ENCODE measurements at places on chromosomes 2 and 18.

DNA sequence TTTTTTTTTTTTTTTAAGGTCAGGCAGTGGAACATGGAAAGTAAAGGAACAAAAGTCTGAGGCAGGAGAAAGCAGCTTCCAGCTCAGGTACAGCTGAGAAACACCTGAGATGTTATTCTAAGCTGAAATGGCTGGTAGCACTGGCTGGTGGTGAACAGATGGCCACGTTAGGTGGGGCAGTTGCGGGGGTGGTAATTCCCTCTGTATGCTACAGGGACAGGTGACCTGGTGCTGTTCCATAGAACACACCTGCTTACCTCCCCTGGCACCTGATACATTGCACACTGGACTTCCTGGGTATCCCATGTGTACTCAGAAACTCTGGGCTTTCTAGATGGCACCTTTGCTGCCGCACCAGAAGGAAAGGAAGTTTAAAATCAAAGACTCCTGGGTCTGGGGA, 333.3 kb downstream of the SLC8A1 start:
- no peak for DNase-seq

DNA sequence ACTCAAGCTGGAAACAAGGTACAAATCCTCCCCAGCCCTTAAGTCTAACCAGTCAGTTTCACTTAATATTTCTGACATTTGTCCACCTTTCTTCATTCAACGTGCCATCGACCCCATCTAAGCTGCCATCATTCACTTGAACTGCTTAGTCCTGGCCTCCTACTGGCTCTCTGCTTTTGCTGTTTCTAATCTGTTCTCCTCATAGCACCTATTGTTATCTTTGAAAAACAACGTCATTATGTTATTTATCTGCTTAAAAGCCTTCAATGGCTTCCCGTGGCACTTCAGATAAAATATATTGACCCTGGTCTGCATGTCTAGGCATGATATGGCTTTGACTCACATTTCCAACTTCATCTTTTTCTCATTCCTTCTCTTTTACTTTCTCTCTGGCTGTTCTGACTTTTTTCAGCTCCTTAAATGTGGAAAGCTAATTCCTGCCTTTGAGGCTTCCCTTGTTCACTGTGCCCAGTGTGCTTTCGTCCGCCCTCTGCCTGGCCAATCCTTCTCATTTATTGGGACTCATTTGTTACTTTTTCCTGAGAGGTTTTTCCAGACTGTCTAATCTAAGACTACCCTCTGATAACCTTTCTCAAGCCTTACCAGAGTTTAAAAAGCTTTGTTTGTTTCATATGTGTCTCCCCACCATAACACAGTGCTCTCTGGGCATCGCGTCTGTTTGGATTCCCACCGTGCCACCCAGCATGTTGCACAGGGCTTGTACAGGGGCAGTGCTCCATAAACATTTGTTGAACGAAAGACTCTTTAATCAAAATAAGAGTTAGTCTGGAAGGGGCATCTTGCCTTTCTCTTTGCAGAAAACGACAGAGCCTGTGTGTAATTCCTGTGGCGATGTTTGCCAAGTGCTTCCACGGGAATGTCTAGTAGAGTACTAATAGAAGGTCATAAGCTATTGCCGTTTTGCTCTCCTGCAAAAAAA, 183.9 kb downstream of the FMNL2 start:
- no peak for DNase-seq

GRCh38 chr2:14401873-14402272, 230.6 kb upstream of the LRATD1 start:
- DNase-seq = no peak

- DNase-seq = no peak
Measured at GRCh38 chr2:64260817-64261216, 116.6 kb upstream of the PELI1 start.

- DNase-seq = no peak
Measured at GRCh38 chr2:160345071-160345764, 145.1 kb upstream of the ITGB6 start.

DNA sequence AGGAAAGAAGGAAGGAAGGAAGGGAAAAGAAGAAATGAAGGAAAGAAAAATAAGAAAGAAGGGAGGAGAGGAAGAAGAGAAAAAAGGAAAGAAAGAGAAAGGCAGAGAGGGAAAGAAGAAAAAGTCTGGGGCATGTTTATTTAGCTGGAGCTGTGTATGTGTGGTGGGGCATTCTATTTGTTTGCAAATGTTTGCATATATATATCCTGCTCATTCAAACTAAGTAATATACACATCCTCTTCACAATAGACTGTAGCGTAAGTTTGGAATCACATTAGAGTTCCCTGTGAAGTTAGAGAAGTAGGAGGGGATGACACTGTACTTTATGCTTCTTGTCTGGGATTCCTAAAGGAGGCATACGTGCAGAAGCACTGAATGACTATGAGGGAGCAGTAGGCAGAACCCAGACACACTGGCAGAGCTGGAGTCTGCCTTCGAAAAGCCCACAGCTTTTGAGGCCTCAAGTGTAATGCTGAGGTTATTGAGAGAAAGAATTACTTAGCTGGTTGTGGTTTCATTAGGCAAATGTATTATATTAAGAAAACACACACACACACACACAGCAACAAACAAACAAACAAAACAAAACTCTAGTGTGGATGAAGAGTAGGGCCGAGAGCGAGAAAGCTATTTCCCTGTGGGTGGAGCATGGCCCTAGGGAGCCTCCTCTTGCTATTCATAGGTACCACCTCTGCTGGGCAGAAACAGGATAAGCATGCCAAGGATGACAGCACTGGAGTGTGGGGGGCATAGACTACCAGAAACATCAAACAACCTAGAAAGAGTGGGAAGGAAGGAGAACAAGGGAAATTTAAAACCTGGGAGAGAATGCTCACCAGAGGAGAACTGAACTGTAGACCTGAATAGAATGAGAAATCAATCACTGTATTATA, 905.1 kb upstream of the NXPH2 start:
- no peak for DNase-seq

- DNase-seq = no peak
Measured at GRCh38 chr2:150997702-150998440, 263.8 kb downstream of the RBM43 start.

DNA sequence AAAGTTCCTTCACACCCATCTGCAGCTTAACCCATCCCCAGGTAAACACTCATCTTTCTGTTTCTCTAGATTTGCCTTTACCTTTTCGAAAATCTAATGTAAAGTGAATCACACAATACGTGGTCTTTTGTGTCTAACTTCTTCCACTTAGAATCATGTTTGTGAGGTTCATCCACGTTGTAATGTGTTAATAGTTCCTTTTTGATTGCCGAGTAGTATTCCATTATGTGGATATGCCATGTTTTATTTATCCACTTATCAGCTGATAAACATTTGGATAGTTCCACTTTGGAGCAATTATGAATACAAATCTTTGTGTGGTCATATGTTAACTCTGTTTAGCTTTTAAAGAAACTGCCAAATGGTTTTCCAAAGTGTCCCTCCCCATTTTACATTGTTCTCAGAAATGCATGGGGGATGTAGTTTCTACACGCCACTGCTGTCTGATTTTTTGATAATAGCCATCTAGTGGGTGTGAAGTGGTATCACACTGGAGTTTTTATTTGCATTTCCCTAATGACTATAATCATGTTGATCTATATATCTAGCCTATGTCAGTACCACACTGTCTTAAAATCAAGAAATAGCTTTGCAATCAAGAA, 22.3 kb downstream of the PECR start:
- DNase-seq = no peak

GRCh38 chr18:41645589-41646360, 309.3 kb upstream of the PIK3C3 start:
- DNase-seq = no peak

DNA sequence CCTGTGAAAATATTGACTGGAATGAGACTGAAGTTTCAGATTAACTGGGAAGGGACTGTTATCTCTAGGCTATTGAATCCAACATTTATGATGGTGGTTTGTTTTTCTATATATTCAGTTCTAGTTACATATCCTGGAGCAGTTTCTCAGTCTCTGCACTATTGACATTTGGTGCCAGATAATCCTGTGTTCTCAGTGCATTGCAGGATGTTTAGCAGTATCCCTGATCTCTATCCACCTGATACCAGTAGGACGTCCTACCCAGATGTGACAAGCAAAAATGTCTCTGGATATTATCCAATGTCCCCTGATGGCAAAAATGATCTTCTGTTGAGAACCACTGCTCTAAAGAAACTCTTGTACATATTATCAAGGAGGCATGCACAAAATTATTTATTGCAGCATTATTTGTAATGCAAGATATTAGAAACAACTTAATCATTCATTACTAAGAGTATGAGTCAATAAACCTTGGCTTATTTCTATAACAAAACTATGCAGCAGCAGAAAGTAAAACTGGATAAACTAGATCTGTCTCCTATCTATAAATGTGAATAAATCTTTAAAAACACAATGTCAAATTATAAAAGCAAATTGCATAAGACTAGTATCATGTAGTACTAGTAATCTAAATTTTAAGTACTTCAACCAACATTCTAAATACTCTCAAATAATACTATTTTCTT, 369.3 kb upstream of the RND3 start:
- DNase-seq = peak; percentile 4

DNA sequence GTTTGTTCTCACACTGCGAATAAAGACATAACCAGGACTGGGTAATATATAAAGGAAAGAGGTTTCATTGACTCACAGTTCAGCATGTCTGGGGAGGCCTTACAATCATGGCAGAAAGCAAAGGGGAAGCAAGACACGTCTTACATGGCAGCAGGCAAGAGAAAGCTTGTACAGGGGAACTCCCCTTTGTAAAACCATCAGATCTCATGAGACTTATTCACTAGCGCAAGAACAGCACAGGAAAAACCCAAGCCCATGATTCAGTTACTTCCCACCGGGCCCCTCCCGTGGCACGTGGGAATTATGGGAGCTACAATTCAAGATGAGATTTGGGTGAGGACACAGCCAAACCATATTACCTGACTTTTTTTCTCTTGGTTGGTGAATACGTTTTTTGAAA, 51.3 kb downstream of the TMEM247 start:
- DNase-seq = no peak

- DNase-seq = no peak
Measured at GRCh38 chr2:18096836-18097405, 218.5 kb downstream of the KCNS3 start.

DNA sequence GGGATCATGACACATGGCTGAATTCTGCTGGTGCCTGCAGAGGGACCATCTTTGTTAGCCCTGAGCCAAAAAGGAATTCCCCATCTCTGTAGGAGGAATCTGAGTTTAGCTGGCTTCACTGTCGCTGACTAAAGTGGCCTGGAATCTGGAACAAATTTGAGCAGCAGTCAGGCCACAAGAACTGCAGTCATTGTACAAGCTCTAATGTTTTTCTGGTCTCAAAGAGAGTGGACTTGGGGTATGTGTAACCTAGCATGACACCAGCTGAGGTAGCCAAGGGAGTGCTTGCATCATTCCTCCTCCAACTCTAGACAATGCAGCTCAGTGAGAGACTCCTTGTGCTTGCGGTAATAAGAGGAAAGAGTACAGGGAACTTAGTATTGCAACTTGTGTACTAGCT, 539.1 kb upstream of the LRRTM4 start:
- no peak for DNase-seq

DNA sequence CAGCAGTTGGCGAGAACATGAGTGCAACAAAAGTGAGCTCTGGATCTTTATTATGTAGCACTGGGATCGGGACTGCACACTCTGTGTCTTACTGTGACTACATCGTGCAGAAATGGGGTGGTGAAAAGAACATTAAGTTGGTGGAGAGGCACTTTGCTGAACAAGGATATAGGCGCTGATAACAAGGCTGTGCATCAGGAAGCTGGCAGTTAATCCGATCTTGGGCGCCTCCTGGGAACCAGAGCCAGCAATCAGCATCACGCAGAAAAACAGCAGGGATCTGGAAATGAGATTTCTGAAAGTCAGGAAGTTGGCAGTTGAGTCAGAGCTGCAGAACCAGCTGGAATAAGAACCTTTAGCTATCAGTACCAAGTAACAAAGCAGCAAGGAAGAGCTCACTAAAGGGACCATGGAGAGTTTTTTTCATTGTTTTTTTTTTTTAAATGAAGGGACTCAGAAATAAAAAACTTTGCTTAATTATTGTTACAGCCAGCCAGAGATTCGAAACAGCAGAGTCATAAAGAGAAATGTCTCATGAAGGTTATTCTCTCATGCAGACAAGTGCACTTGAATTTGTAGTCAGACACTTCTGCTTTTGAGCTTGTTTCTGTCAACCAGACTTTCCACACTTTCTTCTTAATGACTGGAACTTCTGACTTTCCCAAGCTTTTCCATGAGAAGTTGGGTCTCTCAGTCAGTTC, 22.8 kb upstream of the MYO3B start:
- peak; percentile 60 for DNase-seq

- no peak for DNase-seq
Measured at GRCh38 chr2:39264733-39265132, 21.0 kb upstream of the CDKL4 start.

- DNase-seq = no peak
Measured at GRCh38 chr2:109533823-109534222, 79.9 kb downstream of the SEPTIN10 start.

DNA sequence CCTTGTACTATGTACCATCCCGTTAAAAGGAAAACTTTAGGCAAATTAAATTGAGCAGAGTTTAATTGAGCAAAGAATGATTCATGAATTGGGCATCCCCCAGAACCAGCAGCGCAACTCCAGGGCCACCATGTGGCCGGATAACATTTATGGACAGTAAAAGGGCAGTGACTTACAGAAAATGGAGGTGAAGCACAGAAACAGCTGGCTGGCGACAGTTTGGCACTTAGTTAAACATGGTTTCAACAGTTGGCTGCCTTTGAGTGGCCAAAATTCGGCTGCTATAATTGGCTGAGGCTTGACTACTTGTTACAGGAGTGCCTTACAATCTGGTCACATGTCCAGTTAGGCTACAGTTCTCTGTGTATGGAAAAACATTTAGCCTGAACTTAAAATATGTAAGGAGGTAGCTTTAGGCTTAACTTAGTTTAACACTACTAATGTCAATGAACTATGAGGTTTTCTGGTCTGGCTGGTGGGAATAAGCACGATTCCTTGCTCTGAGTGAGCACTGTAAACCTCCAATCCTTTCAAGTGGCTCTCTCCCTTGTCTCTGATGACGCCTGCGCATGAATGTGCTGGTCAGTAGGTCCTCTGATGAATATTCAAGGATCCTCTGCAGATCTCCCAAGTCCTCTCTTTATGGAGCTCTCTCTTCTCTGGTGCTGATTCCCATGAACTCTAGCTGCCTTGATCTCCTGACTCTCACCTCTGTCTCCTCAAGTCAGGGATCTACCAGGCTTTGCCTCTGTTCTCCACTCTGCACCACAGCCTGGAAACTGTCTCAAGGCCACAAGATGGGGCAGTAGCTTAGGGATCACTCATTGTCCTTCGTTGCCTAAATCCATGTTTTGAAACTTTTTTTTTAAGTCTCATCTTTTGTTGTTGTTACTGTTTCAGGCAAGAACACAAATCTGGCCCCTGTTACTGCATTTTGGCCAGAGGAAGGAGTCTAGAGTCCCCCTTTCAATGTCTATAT, 24.4 kb upstream of the RAB31 start:
- DNase-seq = peak; percentile 70

DNA sequence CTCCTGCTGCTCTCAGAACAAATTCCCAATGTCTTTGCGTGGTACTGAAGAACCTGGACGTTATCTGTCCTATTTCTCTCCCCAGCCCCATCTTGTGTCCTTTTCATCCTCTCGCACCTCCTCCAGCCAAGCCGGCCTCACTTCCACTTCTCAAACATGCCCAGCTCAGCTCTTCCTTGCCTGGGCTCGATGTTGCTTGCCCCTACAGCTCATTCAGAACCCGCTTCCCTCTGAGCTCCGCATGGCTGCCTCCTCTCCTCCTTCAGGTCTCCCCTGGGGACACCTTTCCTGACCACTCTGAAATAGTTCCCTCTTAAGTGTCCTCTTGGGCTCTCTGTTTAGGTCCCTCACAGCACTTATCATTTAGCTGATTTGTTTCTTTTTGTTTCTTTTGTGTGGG, 6.7 kb upstream of the SMARCAL1 start:
- DNase-seq = no peak

- DNase-seq = peak; percentile 59
Measured at GRCh38 chr2:3476321-3476984, 42.9 kb downstream of the ADI1 start.
